NCI-H774 (cell line): ENCODE measurements at places on chromosomes 2 and 18.

DNA sequence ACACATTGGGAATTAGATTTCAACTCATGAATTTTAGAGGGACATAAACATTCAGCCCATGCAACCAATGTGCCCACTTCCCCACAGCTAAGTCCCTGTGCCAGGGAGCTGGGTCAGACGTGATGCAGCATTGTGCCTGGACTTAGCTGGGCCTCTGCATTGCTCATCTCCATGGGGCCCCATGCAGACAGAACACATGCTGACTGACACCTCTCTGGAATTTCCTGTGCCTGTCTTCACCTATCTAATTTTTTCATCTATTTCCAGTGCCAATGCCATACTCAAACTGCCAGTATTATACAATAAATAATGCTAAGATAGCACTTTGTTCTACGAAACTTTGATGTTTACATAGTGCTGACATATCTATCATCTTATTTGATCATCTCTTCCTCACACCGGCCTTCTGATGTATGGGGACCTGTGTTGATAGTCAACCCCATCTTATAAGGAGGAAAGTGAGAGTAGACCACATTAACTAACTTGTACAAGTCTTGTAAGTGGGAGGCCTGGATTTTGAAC is 92.2 kb downstream of the CDC42EP3 start:
- no peak for DNase-seq

DNA sequence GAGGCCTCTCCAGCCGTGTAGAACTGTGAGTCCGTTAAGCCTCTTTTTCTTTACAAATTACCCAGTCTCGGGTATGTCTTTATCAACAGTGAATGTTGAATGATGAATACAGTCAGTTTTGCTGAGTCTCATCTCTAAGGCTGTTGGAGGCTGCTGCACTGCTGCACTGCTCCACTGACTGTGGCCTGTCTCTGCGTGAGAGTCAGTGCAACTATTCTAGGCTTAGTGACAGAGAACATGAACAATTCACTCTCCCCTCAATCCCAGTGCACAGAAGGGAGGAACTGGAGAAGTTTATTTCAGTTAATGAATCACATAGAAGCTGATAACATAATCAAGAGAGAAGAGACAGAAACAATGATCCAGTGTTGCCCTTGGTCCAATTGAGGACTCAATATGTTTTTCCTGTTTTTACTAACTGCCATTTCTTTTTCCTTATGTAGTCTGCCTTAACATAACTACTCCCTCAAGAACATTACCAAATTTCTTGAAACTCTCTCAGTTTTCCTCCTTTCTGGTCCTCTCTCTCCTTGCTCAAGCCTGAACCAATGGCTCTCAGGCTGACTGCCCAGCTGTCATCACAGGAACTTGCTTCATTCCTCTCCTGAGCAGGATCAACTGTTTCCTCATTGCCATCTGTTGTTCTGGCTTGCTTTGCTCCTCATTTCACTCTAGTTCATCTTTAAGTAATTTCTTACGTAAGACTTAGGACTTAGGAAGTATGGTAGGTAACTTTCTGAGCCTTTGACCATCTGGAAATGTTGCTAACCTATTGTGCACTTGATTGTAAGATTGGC is 483.2 kb downstream of the METTL4 start:
- no peak for DNase-seq

- DNase-seq: no peak
Measured at GRCh38 chr18:5744659-5745058, 150.7 kb downstream of the TMEM200C start.

GRCh38 chr2:123839326-123839725 is 185.8 kb upstream of the CNTNAP5 start:
- no peak for DNase-seq

DNA sequence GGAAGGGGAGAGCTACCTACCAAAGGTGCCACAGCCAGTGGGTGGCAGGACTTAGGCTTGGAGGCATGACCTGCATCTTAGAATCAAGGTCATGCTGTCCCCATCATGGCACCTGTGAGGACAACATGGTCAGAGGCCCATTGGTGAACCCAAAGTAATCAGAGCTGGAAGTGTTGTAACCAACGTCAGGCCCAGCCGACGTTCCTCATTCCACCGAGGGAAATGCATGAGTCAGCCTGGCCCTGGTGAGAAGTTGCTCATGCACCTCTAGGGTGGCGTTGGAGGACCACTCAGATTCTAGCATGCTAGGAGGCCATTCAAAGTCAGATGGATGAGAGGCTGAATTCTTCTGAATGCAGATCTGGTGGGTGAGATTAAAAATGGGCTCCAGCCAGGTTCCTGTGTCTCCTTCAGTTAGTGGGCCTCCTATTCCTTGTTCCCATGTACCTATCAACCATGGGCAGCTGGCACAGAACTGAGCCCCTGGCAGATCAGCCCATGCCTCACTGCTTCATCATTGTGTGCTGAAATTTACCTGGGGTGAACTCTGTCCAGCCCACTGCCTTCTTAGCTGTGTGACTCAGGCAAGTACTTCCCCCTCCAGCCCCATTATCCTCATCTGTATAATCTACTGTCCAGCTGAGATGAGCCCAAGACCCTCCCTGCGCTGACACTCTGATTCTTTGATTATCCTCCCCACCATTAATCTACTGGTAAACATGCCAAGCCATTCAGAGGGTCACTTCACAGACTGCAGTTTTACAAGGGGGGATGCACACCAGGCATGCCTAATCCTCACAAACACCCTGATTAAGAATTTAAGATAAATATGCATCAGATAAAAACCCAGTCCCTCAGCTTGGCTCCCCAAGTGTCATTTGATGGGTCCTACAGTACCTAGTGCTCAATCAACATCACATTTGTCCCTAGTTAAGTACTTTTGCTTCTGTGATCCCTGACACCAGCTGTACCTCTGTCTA is 14.0 kb downstream of the SLC14A2 start:
- no peak for DNase-seq

- DNase-seq: no peak
Measured at GRCh38 chr2:43210467-43211303, 15.7 kb downstream of the ZFP36L2 start.

- DNase-seq: no peak
Measured at GRCh38 chr2:128727404-128727803, 408.7 kb upstream of the HS6ST1 start.

DNA sequence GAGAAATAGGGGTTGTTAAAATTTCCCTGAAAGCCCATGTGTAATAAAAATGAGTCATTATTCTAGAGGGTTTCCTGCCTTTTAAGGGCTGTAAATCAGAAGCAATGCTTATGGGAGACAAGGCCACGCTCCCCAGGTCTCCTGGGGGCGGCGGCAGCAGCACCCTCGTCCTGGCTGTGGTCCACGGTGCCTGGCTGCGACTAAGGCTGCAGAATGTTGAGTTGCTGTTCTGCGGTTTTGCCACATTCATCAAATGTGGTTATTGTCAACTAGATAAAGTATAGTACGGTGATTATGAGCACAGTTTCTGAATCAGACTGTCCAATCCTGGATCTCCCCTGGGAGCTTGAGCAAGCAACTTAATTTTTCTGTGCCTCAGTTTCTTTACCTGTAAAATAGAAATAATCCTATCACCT is 11.9 kb upstream of the AGFG1 start:
- DNase-seq: no peak

- DNase-seq: no peak
Measured at GRCh38 chr2:88226754-88227153, 56.6 kb downstream of the THNSL2 start.

DNA sequence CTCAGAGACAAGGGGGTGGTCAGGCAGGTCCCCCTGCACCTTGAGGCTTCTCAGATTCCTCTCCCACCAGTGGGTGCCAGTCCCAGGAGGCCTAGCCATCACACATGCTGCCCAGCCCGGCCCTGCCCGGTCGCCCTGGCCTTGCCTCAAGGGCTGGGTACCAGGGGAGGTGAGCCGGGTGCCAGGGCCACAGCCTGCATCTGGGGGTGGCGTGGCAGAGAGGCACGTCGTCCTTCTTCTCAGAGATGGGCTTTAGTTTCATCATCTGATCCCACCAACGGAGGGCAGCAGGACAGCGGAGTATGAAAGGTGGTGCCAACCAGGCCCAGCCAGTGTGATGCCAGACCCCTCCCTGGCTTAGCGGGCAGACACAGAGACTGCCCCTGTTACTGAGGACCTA is 161.7 kb downstream of the TFCP2L1 start:
- DNase-seq: no peak

DNA sequence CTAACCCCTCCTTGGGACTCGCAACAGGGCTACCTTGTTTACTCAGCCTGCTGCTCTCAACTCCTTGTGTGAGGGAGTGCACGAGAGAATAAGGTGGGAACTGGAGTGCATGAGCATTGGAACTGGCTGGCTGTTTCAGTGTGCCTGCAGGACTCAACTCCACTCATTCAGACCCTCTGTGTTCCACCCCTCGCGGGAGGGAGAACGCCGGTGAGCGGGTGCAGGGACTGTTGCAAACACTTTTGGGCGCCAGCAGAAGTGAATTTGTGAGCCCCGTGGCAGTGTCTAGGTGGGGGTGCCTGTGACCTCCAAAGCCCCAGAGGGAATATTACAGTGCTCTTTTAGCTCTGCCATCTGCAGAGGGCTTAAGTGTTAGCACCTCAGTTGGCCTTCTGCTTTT is 1978.3 kb upstream of the PIK3C3 start:
- DNase-seq: no peak

GRCh38 chr2:24272907-24273306 is 87.4 kb downstream of the ITSN2 start:
- no peak for DNase-seq

DNA sequence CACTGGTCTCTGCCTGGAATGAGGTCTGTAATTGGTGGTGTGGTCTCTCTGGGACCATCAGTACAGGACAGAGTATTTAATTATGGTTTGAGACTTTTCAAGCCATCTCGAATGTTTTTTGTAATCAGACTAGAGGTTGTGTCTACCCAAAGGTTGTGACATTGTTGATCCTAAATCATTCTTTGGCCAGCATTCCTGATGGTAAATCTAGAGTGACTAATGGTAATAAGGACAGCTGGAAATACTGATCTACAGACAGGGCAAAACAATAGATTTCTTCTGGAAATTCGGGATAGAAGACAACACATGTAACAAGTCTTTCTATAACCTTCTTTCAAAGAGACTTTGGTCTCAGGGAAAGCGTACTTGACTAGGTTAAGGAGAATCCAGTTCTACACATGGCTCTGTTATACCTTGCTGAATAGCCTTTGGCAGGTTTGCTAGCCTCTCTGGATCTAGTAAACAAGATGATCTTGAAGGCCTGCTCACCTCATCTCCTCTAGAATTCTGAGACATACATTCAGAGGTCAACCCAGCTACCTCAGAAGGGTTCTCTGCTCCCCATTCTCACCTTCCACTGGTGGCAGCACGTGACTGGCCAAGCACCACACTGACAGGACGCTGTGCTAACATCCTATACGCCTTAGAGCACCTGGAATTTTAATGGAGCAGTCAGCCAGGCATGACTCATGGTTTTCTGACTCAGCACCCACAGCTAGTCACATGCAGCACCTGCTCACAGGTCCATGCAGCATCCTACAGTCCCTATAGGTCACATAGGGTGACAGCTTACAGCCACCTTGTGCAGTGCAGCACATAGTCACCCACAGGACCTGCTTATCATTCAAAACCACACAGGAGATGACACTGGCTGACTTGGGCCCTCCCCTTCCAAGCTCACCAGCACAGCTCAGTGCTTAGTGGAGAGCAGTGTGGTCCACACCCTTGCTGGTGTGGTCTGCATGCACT is 12.2 kb downstream of the PLB1 start:
- DNase-seq: peak; percentile 78
